ENCODE measurements at places on chromosomes 2 and 18. TPM values are rescaled to one million over a fixed set of nuclear protein-coding genes. Genes with fewer than 3 reads are reported as not detected.

OR6B2 gene
- not detected for total RNA-seq

ATP6V1C2 gene
- not detected for total RNA-seq

TRMT61B gene
- total RNA-seq: 14.3 TPM

TEKT4 gene
- total RNA-seq: 0.59 TPM

CENPA gene
- total RNA-seq: 37.9 TPM

Measured in T-helper 2 cell treated with Interferon-gamma antibody and Interleukin-4, amounts not matched to agents 100 ng/mL and 5 ng/mL, for 36 hours (primary cell).